ENCODE measurements at places on chromosomes 3 and 15.

DNA sequence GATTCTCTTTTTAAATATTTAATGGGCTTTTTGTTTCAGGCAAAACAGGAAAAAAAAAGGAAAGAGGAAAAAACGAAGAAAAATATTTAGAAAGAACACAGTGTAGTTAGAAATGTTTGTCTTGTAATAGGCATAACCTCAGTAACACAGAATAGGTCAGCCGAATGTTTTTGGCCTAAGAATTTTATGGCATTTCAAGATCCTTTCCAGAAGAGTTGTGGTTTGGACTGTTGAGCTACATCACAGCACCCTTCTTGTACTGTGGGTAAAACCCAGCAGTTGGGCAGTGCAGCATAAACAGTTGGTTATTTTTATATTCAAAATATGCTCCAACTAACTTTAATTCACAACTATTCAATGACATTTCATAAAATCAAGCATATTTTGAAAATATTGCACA, 474.4 kb upstream of the AGTR1 start:
- DNase-seq: no peak

DNA sequence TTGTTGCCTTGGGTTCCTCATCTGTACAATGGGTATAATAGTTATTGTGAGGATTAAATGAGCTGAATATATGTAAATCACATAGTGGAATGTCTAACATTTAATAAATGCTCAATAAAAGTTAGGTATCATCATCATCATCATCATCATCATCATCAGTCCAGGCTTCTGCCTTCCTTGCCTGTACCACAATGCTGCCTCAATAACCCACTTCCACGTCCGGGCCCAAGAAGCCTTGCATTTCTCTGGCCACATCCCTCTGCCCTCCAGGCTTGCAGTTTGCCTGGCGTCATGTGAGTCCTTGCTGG, 137.4 kb downstream of the THSD4 start:
- no peak for DNase-seq

- no peak for DNase-seq
These were observed 211.4 kb downstream of the ITPR1 start for GRCh38 chr3:4704552-4704951.

DNA sequence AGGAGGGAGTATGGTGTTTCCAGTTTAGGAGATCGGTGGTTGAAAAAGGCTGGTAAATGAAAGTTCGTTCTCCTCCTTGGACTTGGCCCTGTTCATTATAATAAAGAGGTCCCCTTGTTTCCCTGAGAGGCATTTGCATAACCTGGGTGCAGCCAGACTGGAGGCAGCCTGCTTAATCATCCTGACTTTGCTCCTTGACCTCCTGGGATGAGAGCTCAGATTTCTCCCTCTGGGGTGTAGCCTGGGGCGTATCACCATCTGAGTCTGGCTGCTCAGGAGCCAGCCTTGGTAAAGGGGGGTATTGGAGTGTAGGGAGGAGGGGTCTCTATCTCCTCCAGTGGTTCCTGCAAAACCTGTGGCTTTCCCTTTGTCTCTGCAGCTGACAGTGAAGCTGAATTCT, 21.3 kb upstream of the ACAD9 start:
- DNase-seq: no peak

GRCh38 chr15:60255390-60255789, 142.4 kb downstream of the ANXA2 start:
- DNase-seq: peak; percentile 53

- no peak for DNase-seq
These were observed 448.6 kb upstream of the PROK2 start for GRCh38 chr3:72233571-72233970.

GRCh38 chr3:132549890-132550578, 47.0 kb upstream of the ACKR4 start:
- peak; percentile 29 for DNase-seq

- DNase-seq: no peak
These were observed 300.1 kb upstream of the C2CD4B start for GRCh38 chr15:62465173-62465572.

DNA sequence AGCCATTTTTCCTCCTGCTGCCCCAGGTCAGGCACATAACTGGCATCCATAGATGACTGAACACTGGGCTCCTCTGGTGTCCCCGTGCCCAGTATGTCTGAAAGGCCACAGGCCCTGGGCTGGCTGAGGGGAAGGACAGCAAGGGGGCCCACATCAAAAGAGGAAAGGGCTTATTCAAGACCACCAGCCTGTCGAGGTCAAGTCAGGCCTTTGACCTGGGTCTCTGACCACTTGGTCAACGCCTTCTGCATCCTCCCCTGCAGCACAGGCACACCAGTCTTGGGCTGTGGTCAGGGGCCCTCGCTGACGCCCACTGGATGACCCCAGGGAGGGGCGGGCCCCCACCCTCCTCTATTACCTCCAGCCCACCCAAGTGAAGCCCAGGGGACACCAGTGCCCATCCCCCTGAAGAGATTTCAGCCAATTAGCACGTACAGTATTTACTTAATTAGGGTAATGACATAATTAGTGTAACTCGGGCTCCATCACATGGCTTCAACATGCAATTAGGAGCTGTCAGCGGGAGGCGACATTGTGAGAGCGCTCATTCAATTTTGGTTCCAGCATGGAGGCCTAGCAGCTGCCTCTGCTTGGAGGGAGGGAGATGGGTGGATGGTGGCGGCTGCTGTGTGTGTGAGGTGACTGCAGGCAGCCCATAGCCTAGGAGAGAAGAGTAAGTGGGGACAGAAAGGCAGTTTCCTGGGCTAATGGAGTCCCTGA, 13.5 kb upstream of the DNAH1 start:
- no peak for DNase-seq

GRCh38 chr3:194364652-194365434, 4.7 kb downstream of the LRRC15 start:
- no peak for DNase-seq

DNA sequence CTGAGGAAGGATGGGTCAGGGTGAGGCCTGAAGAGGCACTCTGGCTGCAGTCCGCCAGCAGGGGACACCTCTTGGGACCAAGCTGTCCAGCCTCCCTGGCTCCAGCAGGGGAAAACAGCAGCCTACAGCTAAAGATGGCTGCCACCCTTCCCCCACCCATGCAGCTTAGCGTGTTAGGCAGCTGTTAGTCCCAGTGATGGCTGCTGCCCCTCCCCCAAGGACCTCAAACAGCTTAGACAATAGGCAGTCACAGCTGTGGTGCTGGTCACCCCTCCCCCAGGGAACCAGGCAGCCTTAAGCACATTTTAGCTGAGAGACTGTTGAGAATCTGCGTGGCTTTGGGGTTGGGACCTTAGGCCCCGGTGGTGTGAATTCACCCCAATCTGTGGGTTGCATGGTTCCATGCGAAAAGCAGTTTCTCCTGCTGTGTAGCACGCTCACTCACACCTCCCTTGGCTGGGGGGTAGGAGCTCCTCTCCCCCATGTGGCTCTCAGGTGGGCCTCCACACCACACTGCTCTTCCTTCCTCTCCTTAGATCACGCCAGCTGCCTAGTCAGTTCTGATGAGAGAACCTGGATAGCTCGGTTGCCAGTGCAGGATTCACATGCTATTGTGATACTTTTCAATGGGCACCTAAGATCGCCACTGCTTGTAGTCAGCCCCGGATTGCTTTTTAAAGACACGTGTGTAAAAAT, 140.5 kb upstream of the CADPS start:
- no peak for DNase-seq

GRCh38 chr3:14467814-14468620, 65.6 kb downstream of the SLC6A6 start:
- DNase-seq: peak; percentile 63

DNA sequence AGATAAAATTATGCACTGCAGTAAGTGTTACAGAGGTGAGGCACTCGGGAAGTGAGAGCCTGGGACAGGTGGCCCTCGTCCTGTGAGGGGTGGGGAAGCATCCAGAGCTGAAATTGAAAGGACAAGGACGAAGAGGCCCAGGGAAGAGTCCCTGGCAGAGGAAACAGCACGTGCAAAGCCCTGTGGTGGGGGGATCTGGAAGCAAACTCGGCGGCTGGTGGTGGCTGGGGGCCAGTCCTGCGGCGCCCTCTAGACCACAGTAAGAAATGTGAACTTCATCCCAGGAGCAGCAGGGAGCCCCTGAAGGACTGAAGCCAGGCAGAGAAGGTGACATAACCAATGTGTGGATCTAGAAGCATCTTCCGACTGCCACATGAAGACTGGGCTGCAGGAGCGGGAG, 42.8 kb downstream of the GRIP2 start:
- no peak for DNase-seq

DNA sequence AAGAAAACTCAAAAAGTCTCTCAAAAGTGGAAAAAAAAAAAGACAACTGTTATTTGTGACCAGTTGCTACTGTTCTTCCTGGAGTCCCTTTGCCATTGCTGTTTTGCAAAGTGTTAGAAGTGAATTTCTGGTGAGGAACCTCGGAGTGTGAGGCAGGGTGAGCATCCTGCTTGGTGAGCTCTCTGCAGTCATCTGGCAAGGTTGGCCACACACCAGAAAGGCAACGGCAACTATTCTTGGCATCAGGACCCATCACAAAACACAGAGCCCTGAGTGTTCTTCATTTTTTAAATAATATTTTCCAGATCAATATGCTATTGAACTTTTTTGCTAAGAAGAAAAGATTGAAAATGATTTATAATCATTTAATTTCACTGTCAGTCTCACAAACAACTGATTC, 60.7 kb downstream of the CGNL1 start:
- no peak for DNase-seq

- no peak for DNase-seq
These were observed 72.9 kb downstream of the IL12A start for GRCh38 chr3:160061525-160061924.

DNA sequence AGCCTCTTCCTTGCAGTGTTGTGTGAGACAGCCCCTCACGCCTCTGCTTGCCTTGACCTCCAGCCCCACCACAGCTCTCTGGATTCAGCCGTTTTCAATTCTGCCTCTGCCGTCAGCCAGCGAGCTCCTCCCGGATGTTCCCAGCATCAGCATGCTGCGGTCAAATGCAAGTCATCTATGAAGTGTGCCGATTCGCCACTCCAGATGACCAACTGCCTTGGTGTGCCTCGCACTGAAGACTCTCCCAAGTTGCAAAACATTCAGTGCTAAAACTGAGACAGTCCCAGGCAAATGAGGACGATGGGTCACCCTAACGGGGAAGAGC, 30.6 kb upstream of the RASA2 start:
- no peak for DNase-seq

DNA sequence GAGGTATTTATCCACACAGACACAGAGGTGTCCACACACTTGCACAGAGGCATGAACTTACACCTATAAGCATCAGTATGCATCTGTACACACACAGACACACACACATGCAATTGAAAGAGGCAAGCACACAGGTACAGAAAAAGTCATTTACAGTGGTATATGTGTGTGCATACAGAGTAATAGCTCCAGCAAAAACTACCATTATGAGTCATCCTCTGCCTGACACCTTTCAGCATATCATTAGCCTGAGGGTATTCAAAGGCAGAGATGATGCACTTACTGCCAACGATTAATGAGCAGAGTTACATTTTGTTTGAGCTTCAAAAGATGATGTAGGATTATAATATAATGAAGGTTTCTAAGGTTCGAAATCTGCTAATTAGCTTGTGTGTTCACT, 100.3 kb upstream of the TPRG1 start:
- DNase-seq: peak; percentile 10
